Activated T-helper 17 cell treated with anti-CD3 and anti-CD28 coated beads, Interleukin-2, amount 50 U/mL, for 72 hours (primary cell): ENCODE measurements at places on chromosomes 16 and 17. TPM values are rescaled to one million over a fixed set of nuclear protein-coding genes. Genes with fewer than 3 reads are reported as not detected.

FAM171A2 gene
- 0.17 TPM for total RNA-seq

TCAP gene
- 2.5 TPM for total RNA-seq

EPOP gene
- total RNA-seq, result 29.6 TPM

NPIPB2 gene
- total RNA-seq, result 14.3 TPM

MT1M gene
- not detected for total RNA-seq

ATP2A1 gene
- 3.1 TPM for total RNA-seq

CLEC19A gene
- not detected for total RNA-seq

RNF112 gene
- 0.56 TPM for total RNA-seq

- no peak for ATAC-seq
Measured at GRCh38 chr17:19341641-19342610, 20.6 kb downstream of the B9D1 start.

GRCh38 chr17:77371117-77371887 lies 230.5 kb downstream of the SEC14L1 start:
- no peak for ATAC-seq

- ATAC-seq, result no peak
Measured at GRCh38 chr17:16470265-16470664, 21.7 kb downstream of the LRRC75A start.

DNA sequence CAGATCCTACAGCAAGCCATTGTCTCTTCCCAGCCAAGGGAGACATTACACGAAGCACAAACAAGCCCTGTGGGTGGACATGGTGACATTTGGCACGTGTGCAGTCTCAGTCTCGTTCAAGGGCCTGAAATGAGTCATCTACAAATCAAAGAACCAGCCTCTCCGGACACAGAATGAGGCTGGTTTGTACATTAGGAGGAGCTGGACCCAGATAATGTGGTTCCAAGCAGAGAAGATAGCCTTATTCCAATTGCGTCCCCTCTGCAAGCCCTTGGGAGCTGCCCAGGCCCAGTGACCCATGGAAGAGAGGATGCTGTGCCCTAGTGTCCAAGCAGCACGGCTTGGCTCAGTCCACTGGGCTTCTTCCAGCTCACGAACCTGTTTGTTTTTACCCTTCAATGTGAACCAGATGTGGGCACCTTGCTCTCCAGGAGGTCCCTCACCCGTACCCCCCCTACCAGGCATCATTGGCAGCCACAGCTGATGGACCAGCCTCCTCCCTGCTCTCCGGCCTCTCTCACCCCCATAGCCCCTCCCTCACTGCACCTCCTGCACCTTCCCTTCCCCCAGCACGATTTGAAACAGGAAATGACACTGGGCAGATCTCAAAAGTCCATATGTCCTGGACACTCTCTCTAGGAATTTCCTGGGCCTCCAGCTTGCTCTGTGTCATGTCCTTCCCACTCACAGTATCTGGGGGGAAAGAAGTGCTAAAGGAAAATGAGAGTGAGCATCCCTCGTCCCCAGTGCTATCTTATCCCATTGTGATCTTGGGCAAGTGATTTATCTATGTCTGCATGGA lies 26.2 kb downstream of the KPNA2 start:
- peak; percentile 45 for ATAC-seq

DNA sequence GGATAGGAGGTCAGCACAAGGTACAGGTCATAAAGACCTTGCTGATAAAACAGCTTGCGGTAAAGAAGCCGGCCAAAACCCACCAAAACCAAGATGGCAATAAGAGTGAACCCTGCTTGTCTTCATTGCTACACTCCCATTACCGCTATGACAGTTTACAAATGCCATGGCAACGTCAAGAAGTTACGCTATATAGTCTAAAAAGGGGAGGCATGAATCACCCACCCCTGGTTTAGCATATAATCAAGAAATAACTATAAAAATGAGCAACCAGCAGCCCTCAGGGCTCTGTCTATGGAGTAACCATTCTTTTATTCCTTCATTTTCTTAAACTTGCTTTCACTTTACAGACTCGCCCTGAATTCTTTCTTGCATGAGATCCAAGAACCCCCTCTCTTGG lies 1.0 kb upstream of the HSBP1 start:
- no peak for ATAC-seq

- ATAC-seq, result no peak
Measured at GRCh38 chr16:560701-561412, 663 bp downstream of the PRR35 start.

DNA sequence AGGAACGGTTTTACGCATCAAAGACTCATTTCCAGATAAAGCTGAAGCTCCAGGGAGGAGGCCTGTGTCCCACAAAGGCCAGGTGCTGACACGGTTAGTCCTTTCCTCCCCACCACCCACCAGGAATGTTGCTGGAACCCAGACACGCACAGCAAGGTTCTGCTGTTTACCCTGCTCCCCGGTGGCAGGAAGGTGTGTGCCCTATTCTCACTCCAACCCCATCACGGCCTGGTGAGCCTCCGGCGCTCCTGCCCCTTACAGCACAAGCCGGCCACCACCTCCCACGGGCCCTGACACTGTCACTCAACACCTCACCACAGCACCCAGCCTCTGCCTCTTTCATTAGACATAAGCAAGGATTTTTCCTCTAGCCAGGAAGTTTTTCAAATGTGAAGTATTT lies 47.8 kb downstream of the ANKRD11 start:
- ATAC-seq, result peak; percentile 16

DNA sequence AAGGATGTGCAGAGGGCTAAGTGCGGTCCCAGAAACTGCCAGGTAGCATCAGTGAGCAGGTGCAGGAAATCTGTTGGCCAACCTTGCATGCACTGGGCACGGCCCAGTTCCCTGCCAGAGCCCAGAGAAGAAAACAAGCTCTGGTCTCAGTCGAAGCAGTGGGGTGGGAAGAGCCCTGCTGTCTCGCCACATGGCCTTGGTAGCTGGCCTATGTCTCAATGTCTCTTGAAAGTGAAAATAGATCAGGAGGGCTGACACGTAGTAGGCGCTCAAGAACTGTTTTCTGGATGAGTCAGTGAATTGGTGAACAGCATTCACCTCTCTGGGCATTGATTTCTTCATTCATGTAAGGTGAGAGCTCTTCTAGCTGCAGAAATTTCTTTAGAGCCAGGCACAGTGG lies 90.4 kb downstream of the MARF1 start:
- ATAC-seq, result peak; percentile 79

GRCh38 chr17:80124351-80124981 lies 22.5 kb downstream of the EIF4A3 start:
- ATAC-seq, result no peak

DNA sequence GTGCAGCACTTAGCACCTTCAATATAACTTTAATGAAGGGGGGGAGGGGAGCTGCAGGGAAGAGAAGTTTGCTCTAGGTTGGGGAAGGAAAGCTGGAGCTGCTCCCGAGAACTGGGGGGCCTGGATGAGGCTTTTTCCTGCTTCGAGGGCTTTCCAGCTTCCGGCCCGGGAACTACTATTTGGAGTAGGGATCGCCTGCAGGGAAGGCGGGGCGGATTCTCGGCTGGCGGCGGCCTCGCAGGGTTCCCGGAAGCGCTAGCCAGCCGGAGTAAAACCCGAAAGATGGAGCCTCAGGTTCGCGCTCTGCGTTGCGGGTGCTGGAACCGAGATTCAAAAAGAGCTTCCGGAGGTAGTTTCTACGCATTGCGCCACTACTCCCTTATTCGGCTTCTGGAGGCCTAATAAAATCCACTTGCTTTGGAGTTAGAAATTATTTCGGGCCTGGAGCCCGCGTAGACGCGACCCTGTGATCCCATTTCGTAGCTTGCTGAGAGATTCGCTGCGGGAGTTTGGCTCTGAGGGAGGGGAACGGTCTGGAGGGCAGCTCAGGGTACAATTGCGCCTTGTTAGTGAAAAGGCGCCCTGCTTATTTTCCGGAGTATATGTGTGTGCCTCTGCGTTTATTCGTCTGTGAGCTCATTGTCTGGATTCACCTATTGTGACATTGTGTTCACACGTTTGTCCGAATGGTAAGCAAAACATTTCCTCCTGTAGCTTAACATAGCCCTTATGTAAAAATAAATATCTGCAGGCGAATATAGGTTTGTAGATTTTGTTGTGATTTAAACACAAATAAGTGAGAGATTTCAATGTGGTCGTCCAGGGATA lies 652 bp downstream of the PRAC2 start:
- no peak for ATAC-seq

- no peak for ATAC-seq
Measured at GRCh38 chr16:85908444-85908843, 9.5 kb downstream of the IRF8 start.

DNA sequence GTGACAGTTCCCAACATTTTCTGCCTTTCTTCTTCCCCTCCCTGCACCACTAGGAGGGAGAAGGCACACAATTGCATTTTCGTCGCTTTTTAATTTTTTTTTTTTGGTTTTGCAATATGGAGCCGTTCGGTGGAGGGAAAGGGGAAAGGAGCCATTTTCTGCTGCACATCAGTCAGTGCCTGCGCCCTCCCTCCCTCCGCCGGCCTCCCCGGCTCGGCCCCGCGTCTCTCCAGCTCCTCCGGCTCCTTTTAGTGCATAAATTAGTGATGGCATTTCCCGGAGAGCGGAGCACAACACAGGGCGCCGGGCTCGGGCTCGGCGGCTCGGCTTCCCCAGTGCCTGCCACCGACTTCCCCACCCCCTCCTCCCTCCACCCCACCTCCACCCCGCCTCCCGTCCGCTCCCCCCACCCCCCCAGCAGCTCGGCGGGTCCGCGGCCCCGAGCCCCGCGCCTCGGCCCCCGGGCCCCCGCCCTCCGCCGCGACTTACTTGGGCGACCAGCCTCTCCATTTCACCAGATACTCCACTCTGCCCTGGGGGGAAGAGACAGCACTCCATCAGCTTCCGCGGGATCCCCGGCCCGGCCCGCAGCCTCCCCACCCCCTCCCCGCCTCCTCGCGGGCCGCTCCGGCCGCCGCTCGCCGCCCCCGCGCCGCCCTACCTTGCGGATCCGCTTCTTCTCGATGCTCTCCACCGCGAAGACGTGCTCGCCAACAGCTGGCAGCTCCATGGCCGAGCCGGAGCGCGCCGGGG lies 542 bp downstream of the CBX4 start:
- ATAC-seq, result peak; percentile 50

DNA sequence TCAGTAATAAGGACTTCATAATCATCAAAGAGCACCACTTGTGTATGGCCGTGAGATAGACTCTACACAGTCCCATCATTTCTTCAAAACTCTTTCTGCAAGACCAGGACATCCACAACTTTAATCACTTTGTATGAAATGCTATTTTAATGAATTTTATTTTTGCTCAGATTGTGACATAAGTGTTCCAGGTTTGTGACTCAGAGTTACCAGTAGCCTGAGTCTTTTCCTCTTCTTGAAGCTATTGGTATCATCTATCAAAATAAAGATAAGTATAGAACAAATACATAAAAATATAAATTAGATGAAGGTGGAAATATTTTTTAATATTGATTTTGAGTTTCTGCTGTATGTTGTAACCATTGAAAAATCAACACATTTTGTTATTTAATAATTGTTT lies 16.6 kb upstream of the VWA3A start:
- ATAC-seq, result no peak

- ATAC-seq, result peak; percentile 50
Measured at GRCh38 chr17:16215002-16215272, 397 bp downstream of the NCOR1 start.

DNA sequence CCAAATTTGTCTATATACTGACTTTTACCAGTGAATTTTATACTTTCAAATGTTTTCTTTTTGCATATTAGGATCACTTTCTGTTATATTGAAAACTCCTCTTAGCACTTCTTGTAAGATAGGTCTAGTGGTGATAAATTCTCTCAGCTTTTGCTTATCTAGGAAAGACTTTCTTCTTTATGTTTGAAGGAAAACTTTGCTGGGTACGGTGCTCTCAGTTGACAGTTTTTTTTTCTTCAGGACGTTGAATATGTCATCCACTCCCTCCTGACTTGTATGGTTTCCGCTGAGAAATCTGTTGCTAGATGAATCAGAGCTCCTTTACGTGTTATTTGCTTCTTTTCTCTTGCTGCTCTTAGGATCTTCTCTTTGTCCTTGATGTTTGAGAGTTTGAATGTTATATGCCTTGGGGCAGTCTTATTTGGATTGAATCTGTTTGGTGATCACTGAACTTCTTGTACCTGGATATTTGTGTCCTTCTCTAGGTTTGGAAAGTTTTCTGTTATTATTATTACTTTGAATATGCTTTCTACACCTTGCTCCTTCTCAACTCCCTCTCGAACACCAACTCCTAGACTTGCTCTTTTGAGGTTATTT lies 44.0 kb upstream of the NACA2 start:
- no peak for ATAC-seq

GRCh38 chr17:83004791-83005380 lies 74.5 kb upstream of the METRNL start:
- ATAC-seq, result no peak

GRCh38 chr17:41909088-41909487 lies 9.7 kb downstream of the ACLY start:
- ATAC-seq, result no peak
